ENCODE measurements at places on chromosomes 16 and 17. TPM values are rescaled to one million over a fixed set of nuclear protein-coding genes. Genes with fewer than 3 reads are reported as not detected.

- DNase-seq, result no peak
- H3K4me3 ChIP-seq, result no peak overlapping the region
- no peaks in the 10 kb centered on the region for H3K27me3 ChIP-seq
- H3K36me3 ChIP-seq, result no peaks in the 10 kb centered on the region
These were observed 200.2 kb downstream of the CCDC182 start for GRCh38 chr17:57544834-57545463.

- no peaks in the 10 kb centered on the region for H3K27me3 ChIP-seq
- no peaks in the 10 kb centered on the region for H3K36me3 ChIP-seq
- no peak overlapping the region for H3K27ac ChIP-seq
These were observed 109.4 kb downstream of the CDK5R1 start for GRCh38 chr17:32596206-32596605.

DNA sequence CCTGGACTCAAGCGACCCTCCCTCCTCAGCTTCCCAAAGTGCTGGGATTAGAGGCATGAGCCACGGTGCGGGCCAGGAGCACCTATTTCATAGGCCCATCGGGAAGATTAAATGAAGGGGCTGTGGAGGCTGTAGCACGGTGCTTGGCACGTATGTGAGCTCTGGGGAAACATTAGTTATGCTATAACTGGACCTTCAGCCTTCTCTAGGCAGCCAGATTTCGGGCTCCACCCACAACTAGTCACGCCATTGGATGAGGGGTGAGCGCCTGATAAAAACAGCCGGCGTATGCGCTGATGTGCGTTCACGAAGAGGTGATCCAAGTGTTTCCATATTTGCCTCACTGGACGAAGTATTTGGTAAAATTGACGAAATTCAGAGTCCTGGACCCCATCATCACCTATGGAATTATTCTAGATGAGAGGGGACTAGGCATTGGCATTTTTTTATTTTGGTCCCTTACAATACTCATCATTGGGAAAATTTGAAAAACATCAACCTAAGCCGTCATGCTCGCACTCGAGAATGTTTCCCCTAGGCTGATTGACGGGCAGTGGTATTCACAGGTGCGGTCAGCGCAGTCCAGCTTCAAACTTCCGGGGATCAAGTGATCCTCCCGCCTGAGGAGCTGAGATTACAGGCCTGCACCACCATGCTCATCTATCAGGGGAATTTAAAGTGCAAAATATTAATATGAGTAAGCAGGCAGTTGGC is 1.8 kb upstream of the ANKRD11 start:
- no peaks in the 10 kb centered on the region for H3K36me3 ChIP-seq
- H3K27ac ChIP-seq, result no peak overlapping the region
- peaks cover 31% of the 10 kb centered on the region for H3K4me1 ChIP-seq

- H3K4me1 ChIP-seq, result no peaks in the 10 kb centered on the region
- H3K27ac ChIP-seq, result no peak overlapping the region
- H3K4me3 ChIP-seq, result no peak overlapping the region
- no peak for DNase-seq
- H3K27me3 ChIP-seq, result no peaks in the 10 kb centered on the region
These were observed 77.5 kb downstream of the SYCE1L start for GRCh38 chr16:77276661-77277060.

DNA sequence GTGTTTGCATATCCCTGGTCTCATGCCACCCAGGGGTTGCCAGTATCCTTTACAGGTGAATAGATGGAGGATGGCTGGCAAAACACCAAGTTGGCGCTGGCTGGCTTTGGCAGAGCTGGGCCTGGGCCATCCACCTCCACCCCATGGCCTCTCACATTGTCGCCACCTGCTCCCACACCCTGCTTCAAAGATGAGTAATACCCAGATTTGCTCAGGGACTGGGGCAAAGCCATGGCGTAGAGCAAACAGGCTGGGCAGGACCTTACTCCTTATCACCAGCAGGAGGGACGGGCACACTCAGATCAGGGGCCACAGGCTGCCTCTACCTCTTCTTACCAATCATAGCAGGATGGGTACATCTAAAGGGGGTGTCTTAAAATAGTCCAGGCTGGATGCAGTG is 24.3 kb downstream of the PLA2G10 start:
- DNase-seq, result peak; percentile 92
- peak overlapping the region; percentile 27 for H3K27ac ChIP-seq
- H3K36me3 ChIP-seq, result peaks cover 3% of the 10 kb centered on the region
- H3K4me1 ChIP-seq, result peaks cover 64% of the 10 kb centered on the region
- H3K4me3 ChIP-seq, result no peak overlapping the region
- no peaks in the 10 kb centered on the region for H3K27me3 ChIP-seq

DNA sequence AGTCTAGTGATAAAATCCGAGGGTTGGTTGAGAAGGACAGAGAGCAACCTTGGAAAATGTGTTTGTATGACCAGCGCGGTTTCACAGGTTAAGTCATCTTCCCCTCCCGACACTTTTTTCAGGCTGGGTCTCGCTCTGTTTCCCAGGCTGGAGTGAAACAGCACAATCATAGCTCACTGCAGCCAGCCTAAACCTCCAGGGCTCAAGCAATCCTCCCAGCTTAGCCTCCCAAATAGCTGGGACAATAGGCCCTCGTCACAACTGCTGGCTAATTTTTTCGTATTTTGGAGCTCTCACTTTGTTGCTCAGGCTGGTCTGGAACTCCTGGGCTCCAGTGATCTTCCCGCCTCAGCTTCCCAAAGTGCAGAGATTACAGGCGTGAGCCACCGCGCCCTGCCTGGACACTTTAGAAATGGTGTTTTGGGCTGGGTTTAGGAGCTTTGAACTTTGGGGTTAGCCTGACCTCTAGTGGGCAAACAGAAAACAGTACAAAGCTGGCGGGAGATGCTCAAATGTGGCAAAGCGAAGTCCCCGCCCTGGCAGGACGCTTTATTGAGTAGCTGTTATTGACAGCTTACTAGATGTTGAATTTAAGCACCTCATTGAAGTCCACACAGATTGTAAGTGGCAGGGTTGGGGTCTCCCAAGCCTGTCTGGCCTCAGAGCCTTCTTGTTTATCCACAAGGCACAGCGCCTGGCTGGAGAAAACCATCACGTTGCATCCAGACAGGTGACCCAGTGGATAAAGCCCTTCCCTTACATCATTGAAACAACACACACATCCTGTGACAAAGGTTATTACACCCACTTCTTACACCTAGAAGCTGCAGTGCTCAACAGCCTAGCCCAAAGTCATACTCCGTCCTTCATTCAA is 34.7 kb upstream of the RBBP6 start:
- H3K27ac ChIP-seq, result no peak overlapping the region
- H3K27me3 ChIP-seq, result no peaks in the 10 kb centered on the region
- H3K4me1 ChIP-seq, result no peaks in the 10 kb centered on the region
- peak; percentile 55 for DNase-seq

DNA sequence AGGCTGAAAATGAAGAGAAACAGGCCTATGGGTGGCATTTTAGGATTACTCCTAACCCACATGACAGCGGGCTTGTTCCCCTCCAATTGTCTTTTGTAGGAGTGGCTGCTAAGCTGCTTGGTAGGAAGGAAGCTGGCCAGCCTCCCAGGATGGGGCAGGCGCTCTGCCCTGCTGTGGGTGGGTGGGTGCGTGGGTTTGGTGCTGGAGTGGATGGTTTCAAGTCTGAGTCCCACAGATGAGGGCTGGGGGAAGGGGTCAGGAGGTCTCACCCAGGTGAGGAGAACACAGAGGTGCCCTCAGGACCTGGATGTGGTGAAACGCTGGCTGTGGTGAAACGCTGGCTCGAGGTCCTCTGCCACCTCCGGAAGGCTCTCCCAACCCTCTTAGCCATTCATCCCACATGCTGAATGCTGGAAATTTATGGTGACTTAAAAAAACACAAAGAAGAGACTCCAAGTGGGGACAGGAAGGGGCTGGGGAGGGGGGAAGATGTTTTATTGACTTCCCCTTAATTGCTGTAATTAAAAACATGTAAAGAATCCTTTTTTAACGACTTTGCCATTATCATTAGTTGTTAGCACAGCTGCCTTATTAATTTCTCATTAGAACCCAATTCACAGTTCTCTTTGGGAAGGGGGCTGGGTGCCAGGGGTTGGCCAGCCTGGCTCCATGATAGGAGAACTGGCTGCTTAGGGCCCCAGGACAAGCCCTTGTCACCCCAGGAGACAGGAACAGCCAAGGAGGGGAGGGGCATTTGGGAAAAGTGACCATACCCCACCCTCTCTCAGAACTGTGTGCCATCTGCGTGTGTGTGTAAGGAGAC is 153.5 kb upstream of the CDC42EP4 start:
- no peaks in the 10 kb centered on the region for H3K4me1 ChIP-seq
- DNase-seq, result no peak
- no peak overlapping the region for H3K27ac ChIP-seq
- H3K27me3 ChIP-seq, result no peaks in the 10 kb centered on the region
- H3K36me3 ChIP-seq, result no peaks in the 10 kb centered on the region

DNA sequence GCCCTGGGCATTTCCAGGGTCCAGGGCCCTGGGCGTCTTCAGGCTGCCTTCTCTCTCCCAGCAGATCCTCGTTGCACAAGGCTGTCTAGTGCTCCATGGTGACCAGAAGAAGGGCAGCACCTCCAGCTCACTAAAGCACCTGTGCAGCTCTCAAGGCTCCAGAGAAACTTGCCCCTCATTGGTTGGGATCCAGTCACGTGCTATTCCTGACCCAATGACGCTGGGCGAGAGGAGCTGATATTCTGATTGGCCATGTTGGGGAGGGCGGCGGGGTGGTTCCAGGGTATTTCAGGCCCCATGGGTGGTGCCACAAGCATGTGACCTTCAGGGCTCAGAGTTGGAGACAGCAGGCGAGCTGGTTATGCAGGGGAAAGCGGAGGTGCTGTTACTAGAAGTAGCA is 309.1 kb downstream of the TOX3 start:
- H3K4me1 ChIP-seq, result no peaks in the 10 kb centered on the region
- H3K36me3 ChIP-seq, result no peaks in the 10 kb centered on the region
- no peak overlapping the region for H3K27ac ChIP-seq
- no peak overlapping the region for H3K4me3 ChIP-seq
- no peak for DNase-seq
- no peaks in the 10 kb centered on the region for H3K27me3 ChIP-seq

GRCh38 chr17:9174779-9175574 is 153.7 kb downstream of the NTN1 start:
- H3K36me3 ChIP-seq, result no peaks in the 10 kb centered on the region
- peaks cover 4% of the 10 kb centered on the region for H3K4me1 ChIP-seq
- no peak overlapping the region for H3K4me3 ChIP-seq
- DNase-seq, result no peak

DNA sequence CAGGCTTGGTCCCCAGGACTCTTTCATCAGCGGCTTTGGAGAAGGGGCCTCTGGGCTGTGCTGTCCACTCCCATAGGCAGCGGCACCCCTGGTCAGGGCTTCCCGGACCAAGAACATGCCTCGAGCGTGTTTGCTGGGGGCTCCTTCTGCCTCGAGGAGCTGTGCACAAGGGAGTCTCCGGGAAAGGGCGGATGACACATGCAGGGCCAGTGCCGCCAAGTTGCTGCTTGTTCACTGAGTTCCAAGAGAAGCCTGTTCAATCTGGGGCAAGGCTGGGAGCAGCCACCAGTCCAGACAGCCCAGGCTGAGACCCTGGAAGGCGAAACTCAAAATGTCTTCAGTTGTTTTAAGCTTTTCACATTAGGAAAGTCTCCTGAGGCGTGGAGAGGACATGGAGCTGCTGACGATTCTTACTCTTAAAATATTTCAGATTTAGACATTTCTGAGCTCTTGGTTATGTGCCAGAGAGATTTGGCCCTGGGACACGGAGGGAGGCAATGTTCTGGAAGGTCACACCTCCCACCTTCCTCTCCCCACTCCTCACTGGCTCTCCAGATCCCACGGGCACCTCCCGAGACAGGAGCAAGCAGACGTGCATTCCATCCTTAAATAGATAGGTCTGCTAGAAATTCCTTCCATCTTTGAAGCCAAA is 84.5 kb upstream of the ZNF469 start:
- no peaks in the 10 kb centered on the region for H3K4me1 ChIP-seq
- no peaks in the 10 kb centered on the region for H3K27me3 ChIP-seq
- H3K4me3 ChIP-seq, result no peak overlapping the region

The RAB11FIP4 gene
- 38.7 TPM for total RNA-seq

The C16orf96 gene
- 0.52 TPM for total RNA-seq

The C16orf89 gene
- 17.1 TPM for total RNA-seq

The ALDOC gene
- total RNA-seq, result 2.9 TPM
